ENCODE measurements at places on chromosomes 16 and 17.
A peak's percentile ranks its signal among the peaks of the same experiment; 100 is the strongest.

DNA sequence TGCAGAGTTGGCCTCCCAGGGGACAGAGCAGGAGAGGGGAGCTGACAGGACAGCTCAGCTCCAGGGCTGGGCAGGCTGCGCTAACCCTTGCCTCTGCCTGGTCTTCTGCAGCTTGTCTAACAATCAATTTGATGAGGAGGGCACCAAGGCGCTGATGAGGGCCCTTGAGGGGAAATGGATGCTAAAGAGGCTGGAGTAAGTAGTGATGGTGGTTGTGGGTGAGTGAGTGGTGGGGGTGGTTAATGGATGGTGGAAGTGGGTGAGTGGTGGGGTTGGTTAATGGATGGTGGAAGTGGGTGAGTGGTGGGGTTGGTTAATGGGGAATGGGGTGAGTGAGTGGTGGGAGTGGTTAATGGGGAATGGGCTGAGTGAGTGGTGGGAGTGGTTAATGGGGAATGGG lies 22.0 kb upstream of the CPNE2 start:
- no peak for DNase-seq

GRCh38 chr17:9292561-9292941 lies 271.2 kb downstream of the NTN1 start:
- DNase-seq: no peak

DNA sequence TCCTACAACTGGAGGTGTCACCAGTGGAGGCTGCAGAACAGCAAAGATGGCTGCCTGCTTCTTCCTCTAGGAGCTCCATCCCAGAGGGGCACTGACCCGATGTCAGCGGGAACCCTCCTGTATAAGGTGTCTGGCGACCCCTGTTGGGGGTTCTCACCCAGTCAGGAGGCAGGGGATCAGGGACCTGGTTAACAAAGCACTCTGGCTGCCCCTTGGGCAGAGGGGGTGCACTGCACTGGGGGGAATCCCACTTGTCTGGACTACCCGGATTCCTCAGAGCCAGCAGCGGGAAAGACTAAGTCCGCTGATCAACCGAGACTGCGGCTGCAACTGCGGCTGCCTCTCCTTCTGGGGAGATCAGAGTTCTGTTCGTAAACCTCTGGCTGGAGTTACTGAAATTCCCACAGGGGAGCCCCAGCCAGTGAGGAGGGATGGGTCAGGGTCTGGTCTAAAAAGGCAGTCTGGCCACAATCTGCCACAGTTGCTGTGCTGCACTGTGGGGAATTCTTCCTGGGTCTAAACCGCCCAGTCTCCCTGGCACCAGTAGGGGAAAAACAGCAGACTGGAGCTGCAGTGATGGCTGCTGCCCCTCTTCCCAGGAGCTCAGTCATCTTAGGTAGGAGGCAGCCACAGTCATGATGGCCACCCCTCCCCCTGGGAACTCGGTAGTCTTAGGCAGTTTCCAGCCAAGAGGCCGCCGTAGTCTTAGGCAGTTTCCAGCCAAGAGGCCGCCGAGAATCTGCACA lies 213.4 kb downstream of the CYB561 start:
- no peak for DNase-seq

DNA sequence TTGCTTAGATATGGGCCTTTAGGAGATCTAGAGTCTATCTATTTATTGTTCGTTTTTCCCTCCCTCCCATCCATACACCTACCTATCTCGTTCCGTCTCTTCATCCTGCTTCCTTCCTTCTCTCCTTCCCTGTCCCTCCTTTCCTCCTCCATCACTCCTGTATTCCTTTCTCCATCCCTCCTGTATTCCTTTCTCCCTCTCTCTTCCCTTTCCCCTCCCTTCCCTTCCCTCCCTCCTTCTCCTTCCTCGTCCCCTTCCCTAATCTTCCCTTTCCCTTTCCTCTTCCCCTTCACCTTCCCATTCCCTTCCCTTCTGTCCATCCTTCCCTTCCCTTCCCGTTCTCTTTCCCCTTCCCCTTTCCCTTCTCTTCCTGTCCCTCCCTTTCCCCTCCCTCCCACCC lies 10.6 kb downstream of the GP2 start:
- DNase-seq: no peak

GRCh38 chr17:45852535-45853297 lies 8.0 kb downstream of the SPPL2C start:
- DNase-seq: peak; percentile 47

DNA sequence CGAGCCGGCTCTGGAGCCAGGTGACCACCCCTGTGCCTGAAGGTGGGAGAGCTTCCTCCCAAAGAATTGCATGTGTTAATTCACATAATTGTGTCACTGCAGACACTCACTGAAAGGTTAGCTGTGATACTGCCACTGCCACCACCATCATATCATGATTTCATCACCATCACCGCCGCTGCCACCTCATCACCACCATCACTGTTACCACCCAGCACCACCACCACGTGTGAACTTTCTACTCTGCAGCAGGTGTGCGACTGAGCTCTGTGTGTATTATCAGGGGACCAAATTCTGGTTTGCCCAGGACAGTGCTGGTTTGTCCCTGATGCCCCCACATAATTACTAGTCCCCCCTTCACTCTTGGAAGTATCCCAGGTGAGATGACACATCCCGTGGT lies 15.2 kb downstream of the BCAR1 start:
- DNase-seq: no peak

- peak; percentile 13 for DNase-seq
These were observed 16.5 kb downstream of the ZNF18 start for GRCh38 chr17:11980813-11981212.

- DNase-seq: no peak
These were observed 12.7 kb downstream of the COG1 start for GRCh38 chr17:73205459-73205961.

DNA sequence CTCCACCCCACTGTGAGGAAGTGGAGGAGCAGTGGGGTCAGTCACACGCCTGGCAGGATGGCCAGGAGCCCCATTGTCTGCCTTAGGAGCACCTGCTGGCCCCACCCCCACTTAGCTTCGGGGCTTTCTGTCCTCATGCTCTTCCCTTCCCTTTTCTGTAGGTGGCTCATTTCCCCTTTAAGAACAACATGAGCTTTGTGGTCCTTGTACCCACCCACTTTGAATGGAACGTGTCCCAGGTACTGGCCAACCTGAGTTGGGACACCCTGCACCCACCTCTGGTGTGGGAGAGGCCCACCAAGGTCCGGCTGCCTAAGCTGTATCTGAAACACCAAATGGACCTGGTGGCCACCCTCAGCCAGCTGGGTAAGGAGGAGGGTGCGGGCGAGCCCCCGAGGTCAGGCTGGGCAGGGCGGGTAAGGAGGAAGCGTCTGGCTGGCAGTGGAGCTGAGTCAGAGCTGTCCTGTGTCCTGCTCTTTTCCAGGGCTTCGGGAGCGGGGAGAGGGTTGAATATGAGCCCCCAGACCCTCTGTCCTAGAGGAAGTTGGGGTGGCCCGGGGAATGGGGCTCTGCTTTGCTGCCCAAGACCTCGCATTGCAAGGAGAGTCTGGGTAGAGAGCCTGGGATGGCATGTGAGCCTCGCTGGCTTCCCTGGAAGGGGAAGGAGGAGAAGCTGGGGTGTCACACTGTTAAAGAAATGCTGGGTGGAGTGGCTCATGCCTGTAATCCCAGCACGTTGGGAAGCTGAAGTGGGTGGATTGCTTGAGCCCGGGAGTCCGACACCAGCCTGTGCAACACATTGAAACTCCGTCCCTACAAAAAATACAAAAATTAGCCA lies 9.2 kb upstream of the SERPINF1 start:
- no peak for DNase-seq

DNA sequence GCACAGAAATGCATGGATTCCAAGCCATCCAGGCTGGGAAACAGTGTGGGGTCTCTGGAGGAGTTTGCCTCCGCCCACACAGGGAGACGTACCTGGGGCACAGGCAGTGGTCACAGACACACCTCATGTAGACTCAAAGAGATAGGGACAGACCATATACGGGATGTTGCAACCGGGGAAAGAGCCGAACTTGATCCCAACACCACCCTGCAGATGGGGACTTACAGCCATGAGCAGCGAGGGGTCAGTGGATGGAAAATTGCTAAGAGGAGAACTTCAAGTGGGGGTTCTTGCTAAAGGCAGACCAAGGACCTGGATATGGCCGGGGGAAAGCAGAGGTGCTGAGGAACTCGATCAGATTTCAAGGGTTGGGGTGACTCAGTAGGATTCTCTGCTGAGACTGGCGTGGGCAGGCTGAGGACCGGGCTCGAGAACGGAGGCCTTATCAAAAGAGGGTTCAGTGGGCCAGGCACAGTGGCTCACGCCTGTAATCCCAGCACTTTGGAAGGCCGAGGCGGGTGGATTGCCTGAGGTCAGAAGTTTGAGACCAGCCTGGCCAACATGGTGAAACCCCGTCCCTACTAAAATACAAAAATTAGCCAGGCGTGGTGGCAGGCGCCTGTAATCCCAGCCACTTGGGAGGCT lies 12.0 kb upstream of the DNAH17 start:
- DNase-seq: no peak

DNA sequence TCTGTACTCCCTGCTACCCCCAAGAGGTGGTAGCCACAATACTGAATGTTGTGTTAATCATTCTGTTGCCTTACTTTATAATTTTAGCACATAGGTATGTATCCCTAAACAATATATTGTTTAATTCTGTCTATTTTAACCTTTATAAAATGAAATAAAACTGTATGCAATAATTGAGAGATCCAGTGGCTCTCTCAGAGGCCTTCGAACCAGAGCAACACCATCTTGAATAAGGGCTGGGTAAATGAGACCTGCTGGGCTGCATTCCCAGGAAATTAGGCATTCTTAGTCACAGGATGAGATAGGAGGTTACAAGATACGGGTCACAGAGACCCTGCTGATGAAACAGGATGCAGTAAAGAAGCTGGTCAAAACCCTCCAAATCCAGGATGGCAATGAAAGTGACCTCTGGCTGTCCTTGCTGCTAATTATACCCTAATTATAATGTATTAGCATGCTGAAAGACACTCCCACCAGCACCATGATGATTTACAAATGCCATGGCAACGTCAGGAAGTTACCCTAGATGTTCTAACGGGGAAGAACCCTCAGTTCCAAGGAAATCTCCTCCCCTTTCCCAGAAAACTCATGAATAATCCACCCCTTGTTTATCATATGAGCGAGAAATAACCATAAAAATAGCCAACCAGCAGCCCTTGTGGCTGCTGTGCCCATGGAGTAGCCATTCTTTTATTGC lies 2.0 kb upstream of the CANT1 start:
- DNase-seq: peak; percentile 49

DNA sequence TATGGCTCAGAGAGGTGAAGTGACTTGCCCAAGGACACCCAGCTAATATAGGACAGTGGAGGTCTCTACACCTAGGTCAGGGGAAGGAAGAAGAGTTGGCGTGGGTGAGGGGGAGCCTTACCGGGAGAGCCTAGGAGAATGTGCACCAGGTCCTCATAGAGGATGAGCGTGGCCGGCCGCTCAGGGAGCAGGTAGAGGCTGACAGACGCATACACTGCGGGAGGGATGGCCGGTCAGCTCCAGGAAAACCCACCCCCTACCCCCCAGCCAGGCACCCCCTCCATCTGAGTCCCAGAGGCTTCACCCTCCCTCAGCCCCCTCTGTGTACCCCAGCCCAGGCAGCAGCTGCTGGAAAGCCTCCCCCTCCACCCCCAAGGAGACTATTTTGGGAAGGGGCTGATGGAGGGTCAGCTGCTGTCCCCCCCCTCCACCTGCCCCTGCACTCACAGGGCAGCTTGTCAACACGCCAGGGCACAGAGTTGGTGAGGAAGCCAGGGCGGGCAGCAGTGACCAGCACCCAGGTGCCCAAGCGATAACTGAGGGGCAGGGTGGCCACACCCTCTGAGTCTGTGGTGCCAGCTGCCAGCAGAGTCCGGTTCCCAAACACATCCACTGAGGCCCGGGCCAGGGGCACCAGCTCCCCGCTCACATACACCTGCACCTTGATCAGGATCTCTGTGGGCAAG lies 4.1 kb downstream of the FAM171A2 start:
- DNase-seq: no peak

DNA sequence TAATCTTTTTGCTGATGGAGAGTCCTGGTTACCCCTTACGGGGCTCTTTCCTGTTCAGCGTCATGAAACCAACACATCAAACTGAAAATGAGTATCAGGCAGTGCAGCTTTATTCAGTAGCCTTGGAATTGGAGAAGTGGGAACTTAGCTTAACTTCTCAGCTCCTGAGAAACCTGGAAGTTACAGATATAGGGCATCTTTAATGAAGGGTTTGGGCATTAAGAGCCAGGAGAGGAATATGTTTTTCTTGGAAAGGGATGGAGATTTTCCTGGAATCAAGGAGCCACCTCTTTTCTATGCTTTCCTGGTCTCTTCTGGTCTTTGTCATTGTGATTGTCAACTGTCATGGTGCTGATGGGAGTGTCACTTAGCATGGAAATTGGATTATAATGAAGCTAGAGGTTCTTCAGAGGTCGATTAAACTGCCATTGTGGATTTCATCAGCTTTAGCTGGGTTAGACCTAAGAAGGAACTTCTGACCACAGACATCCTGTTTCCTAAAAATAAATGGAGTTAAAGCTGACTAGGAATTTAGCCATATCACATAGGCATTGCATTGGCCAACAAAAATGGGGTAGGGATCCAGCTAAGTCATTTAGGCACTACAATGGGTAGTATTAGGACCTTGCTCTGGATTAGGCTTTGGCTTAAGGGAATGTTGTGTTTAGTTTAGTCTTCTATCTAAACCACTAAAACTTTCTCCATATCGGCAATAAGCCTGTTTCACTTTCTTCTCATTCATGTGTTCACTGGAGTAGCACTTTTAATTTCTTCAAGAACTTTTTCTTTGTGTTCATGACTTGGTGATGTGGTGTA lies 186.4 kb downstream of the BCAS3 start:
- peak; percentile 36 for DNase-seq

- DNase-seq: no peak
These were observed 378.6 kb downstream of the UTP18 start for GRCh38 chr17:51638971-51639370.
